ENCODE measurements at places on chromosomes 5 and 9. TPM values are rescaled to one million over a fixed set of nuclear protein-coding genes. Genes with fewer than 3 reads are reported as not detected.
A peak's percentile ranks its signal among the peaks of the same experiment; 100 is the strongest.

DNA sequence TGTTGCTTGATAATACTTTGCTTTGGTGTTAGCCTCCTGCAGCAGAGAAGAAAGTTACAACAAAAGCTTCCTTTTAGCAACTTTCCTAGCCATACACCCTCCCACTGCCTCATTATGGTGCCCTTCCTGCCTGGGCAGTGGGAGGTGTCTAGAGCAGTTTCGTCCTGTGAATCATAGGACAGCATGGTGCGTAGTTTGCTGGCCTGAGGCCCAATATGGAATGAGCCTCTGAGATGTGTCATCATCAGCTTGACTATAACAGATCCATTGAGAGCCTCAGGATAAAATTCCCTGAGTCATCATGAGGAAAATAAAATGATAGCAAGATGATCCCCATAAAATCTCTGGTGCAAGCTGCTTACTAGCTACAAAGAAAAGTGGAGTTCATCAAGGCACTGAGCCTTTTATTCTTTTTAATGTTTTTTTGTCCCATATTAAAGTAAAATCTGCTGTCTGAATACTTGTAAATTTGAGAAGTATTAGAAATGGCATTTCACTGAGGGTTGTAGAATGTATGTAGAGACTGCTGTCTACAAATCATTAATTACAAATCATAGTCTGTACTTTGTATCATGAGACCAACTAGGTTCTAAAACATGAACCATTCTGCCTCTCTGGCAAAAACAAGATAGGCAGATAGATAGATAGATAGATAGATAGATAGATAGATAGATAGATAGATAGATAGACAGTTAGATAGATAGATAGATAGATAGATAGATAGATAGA, 303.0 kb upstream of the PDE4D start:
- DNase-seq = no peak

- no peak for DNase-seq
These were observed 376.5 kb upstream of the IRX1 start for GRCh38 chr5:3218916-3219650.

DNA sequence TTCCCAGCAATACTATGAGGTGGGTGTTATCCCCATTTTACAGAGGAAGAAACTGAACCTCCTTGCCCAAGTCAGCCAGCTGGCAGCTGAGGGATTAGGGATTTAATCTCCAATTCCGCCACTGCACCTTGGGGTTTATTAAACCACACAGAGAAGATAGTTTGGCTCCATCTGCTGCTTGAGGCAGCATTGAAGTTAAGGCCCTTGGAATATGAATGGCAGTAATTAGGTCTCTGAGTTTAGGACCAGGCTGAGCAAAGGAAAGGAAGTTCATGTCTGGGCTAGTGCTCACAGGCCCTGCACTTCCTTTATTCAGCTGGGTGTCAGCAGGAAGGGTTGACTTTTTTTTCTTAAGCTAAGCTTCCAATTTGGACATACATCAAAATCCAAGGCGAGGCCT, 86.9 kb upstream of the GDNF start:
- DNase-seq = no peak

- peak; percentile 29 for DNase-seq
These were observed 9.9 kb upstream of the TRIM36 start for GRCh38 chr5:115179394-115180164.

DNA sequence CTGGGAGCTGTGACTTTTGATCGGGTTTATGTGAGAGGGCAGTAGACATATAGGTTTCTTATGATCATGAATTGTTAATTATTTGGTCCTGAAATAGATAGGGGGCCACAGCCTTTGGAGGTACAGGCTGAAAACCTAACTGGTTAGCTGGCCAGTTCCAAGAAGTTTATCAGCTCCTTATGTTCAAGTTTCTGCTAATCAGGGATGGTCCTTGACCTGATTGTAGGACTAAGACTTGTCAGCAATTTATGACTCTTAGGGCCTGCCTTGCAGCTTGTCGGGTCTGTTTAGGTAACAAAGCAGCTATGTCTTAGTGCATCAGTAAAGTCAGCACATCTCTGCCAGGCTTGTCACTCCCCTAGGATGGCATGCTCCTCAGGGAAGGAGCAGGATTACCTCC, 151.8 kb upstream of the RUSC2 start:
- no peak for DNase-seq

Gene NFIB
- 0.61 TPM for total RNA-seq

Gene PCDHB6
- not detected for total RNA-seq

Gene PCDHB8
- total RNA-seq = not detected

Gene CENPP
- 7.8 TPM for total RNA-seq
